Activated CD8-positive, alpha-beta memory T cell treated with anti-CD3 and anti-CD28 coated beads for 48 hours (primary cell): ENCODE measurements at places on chromosomes 4 and X.

DNA sequence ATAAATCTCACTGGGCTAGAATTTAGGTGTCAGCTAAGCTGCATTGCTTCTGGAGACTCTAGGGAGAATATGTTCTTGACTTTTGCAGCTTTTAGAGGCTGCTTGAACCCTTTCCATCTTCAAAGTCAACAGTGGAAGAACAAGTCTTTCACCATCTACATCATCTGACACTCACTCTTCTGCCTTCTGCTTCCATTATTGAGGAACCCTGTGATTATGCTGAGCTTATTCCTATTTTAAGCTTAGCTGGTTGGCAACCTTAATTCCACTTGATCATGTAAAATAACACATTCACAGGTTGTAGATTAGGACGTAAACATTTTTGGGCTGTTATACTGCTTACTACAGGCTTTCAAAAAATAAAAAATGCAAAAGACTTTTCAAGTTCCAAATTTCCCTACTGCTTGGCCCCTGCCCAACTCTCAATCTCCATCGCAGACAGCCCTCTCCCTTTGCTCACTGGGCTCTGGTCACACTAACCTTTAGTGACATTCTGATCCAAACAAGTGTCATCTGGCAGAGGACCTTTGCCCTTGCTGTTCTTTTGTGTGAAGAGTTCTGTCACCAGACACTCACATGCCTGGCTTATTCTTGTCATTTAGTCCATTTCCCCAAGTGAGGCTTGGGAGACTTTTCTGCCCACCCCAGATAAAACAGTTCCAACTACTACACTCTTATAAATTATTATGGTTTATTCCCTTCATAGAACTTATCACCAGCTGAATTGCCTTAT is 1056.0 kb downstream of the STIM2 start:
- DNase-seq = no peak

GRCh38 chrX:22313766-22314165 is 41.1 kb downstream of the CBLL2 start:
- no peak for DNase-seq

- DNase-seq = no peak
Observed at GRCh38 chr4:41039317-41039716, 175.0 kb downstream of the APBB2 start.

GRCh38 chrX:37846558-37846933 is 825 bp downstream of the DYNLT3 start:
- no peak for DNase-seq

DNA sequence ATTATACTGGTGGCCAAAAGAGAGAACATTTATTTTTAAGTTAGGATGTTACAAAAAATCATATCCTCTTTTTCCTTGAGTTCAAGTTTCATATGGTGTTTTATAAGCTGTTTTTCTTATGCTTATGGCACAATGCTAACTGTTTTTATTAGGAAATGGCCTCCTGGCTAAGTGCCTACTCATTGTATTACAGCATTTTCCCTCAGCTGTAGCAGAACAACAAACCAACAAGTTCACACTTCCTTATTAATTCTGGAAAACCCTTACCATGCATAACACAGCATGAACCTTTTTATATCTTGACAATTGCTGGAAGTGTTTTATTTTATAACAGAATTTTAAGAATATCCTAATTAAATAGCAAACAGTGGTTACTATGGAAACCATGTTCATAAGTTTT is 165.8 kb downstream of the GASK1B start:
- DNase-seq = no peak

DNA sequence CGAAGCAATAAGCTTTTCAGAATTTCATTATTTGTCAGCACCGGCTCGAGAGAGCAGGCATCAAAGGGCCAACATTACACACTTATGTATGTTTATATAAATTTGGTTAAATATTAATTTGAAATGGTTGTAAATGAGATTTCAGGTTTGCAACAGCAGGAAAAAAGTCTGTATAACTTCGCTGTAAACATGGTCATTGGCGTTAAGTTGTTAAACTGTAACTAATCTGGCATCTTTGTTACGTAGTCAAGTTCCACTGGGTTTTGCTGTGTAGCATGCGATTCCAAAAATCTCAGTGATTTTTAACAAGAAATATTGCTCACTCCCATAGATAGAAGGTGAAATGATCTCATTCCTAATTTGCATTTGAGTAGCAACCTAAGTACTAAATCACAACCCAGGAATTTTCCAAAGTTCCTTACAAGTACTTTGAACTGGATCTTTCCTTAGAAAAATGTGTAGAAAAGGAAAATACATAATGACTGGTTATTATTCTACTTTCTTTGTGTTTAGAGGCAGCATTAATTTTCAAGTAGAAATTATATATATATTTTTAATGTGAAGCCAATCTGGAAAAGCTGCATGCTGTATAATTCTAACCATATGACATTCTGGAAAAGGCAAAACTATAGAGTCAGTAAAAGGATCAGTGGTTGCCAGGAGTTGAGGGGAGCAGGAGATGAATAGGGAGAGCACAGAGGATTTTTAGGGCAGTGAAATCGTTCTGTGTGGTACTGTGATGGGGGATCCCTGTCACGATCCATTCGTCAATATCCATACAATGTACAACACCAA is 222.1 kb downstream of the CBR4 start:
- no peak for DNase-seq
